Esophagus squamous epithelium (tissue), 5 donors: ENCODE measurements at places on chromosomes 1 and 21.

DNA sequence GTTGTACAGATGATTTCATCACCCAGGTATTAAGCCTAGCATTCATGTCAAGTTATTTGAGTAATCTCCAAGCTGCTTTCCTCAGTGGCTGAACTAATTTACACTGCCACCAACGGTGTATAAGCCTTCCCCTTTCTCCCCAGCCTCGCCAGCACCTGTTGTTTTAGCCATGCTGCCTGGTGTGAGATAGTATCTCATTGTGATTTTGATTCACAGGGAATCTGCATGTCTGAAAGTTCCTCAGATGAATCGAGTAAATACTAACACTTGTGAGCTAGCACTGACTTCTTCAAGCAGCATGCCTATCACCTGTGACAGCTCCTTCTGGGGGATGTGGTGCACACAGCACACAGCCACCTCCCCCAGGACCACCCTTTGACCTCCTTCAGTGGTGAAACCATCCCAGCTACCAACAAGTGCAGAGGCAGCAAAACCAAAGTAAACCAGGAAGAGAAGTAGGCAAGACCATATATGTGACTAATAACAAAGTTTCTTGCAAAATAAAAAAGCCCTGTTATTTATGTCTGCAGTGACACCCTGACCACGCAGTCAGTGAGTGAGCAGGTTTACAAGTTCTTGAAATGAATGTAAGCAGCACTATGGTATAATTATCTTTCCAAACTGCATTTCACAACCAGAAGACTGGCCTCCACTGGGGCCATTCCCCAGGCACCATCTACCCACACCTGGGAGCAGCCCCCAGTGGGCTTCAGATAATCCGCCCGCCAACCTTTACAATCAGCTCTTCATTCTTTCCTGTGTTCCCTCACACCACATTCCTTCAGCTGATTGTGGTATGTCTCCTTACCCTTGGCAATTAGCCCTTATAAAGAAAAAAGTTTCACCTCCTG is 173.8 kb downstream of the ETS2 start:
- no peak for DNase-seq

DNA sequence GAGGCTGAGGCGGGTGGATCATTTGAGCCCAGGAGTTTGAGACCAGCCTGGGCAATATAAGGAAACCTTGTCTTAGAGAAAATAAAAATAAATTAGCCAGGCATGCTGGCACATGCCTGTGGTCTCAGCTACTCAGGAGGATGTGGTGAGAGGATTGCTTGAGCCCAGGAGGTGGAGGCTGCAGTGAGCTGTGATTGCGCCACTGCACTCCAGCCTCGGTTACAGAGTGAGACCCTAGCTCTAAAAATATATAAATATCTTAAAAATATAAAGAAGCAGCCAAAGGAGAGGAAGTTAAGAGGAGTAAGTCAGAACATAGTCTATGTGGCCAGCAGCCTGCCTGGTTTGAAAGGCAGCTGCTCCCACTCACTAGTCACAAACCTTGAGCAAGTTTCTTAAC is 4.5 kb upstream of the IL10RB start:
- DNase-seq, result no peak

GRCh38 chr1:202085682-202086373 is 36.9 kb upstream of the GPR37L1 start:
- DNase-seq, result no peak

DNA sequence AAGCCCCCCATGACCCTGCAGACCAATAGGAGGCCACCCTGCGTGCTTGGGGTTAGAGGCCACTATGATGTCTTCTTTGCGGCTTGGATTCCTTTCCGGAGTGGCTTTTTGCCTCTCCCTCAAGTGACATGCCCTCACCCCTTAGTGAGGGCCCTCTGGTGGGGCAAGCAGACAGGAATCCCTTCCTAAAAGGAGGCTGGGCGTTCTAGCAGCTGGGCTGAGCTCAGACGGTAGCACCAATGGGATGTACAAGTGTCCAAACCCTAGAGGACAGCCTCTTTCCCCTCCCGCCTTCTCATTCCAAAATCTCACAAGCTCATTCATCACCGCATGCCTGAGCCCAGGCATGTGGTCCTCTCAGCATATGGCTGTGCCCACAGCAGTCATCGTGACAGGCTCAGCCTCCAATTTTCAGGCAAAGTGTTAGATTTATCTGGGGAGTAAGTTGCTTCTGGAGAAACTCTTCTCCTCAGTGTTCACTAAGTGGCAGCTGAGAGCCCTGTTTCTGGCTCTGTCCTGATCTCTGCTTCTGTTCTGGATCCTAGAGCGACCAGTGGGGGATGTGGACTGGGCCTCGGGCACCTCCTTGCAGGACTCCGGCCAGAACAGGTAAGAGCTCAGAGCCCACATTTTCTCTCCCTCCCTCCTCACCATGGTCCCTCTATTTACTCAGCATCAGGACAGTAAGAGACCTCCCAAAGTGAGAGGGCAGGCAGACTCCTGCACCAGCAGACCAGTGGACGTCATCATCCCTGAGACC is 4.8 kb downstream of the KIAA1614 start:
- no peak for DNase-seq

GRCh38 chr1:93143136-93143535 is 37.1 kb downstream of the TMED5 start:
- no peak for DNase-seq

GRCh38 chr1:26112407-26112775 is 767 bp downstream of the PDIK1L start:
- no peak for DNase-seq

DNA sequence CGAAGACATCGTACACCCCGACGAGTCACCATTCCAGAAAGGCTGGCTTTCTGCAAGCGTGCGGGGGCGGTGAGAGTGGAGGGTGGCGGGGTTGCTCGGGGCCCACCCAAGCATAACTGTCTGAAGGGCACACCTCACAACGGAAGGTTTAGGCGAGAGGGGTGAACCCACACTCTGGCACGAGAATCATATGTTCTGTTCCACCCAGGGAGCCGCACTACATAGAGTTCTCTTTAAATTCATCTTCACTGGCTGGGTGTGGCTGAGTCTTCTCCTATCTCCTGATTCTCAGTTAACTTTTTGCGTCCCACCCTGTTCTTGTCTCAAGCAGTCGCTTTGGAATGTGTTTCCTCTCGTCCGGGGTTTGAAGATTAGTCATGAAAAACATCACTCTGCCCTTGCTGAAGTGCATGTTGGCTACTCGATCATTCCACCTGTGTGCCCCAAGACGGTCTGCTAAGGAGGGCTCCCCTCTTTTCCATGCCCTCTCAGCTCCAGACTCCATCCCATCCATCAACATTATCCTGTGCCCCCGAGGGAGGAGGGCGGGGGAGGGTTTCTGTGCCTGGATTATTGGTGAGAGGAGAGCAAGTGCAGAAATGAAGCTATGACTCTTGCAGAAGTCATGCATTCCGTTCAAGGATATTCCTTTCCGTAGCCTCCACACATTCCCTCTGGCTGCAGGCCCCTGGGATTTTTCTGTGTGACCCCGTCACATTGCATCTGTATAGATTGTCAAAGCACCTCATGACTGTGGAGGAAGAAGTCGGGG is 53.5 kb upstream of the CD34 start:
- no peak for DNase-seq

- DNase-seq, result no peak
Measured at GRCh38 chr1:182175361-182175931, 113.9 kb upstream of the ZNF648 start.

GRCh38 chr1:226293553-226293920 is 15.4 kb downstream of the LIN9 start:
- DNase-seq, result no peak

- DNase-seq, result no peak
Measured at GRCh38 chr1:55064861-55065263, 25.5 kb downstream of the PCSK9 start.

DNA sequence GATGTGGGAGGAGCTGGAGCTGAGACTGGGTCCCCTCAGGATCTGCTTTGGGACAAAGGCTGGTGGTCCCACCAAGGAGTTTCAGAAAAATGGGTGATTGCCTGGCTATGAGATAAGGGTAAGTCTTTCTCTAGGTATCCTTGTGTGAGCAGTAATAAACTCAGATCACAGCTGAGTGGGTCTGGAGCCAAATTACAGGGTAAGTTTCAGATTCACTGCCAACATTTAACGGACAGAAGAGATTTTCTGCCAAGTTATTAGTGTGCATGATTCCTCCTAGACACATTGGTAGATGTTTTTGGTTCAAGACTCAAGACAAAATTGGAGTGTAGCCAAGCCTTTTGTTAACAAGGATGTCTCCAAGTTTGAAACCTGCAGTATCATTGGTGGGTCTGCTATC is 7.5 kb downstream of the CD1B start:
- no peak for DNase-seq

DNA sequence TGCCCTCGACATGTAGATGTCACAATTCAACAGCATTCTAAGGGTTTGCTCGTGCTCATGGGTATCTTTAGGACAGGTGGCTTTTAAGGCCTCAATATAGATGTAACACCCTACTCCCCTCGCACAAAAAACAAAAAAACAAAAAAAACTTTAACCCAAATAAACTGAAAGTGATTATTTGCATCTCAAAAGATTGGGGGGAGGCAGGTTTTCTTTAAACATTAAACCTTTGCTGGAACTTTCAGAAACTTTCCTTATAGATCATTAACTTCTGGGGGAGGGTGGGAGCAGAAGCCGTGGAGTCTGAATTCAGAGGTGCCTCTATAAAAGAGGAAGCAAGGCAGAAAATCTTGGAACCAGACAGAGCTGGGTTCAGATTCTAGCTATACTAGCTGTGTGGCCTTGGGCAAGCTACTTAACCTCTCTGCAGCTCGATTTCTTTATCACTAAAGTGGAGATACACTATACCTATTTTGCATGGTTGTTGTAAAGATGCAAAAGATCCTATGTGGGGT is 3.2 kb upstream of the KIAA1614 start:
- no peak for DNase-seq
